ENCODE measurements at places on chromosomes 12 and 14.

DNA sequence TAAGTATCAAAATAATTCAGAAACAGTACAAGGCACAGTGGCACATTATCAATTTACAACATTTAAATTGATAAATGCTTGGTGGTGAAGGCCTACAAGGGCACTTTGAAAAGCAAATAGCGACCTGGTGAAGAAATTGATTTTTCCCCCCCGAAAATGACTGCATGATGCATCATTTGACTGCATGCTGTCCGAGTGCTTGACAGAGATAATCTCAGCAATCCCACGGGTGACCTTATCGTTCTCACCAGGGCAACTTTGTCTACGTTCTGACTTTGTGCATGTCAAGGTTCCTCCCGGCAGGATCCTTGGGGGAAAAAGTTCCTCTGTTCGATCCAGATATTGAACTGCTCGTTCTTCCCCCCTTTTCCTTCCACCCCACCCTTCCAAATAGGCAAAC, 384.8 kb downstream of the EGLN3 start:
- no peaks in the 10 kb centered on the region for H3K4me1 ChIP-seq
- no peak overlapping the region for H3K27ac ChIP-seq
- peaks cover 2% of the 10 kb centered on the region for H3K27me3 ChIP-seq
- no peaks in the 10 kb centered on the region for H3K36me3 ChIP-seq

- peaks cover 8% of the 10 kb centered on the region for H3K36me3 ChIP-seq
- DNase-seq: peak; percentile 48
- H3K27ac ChIP-seq: peak overlapping the region; percentile 88
- H3K27me3 ChIP-seq: peaks cover 6% of the 10 kb centered on the region
- peak overlapping the region; percentile 87 for H3K4me3 ChIP-seq
- H3K4me1 ChIP-seq: peaks cover 31% of the 10 kb centered on the region
Observed at GRCh38 chr14:22887260-22887989, 4.4 kb downstream of the REM2 start.

DNA sequence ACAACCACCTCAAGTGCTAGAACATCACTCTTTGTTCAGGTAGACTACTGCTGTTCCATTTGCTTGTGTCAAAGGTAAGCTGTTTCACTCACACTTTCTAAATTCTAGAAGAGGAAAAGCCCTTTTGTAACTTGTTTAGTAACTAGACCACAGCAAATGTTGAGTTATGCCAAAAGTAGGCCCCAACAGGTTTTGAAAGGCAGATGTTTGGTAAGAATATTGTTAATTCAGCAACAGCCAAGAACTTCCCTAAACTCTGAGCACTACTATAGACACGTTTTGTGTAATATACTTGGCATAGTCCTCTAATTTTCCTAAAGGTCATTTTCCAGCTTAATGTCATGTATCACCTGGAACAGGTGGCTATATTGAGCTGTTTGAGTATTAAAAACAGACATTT, 79.0 kb downstream of the DCAF5 start:
- H3K36me3 ChIP-seq: peaks cover 22% of the 10 kb centered on the region
- DNase-seq: no peak
- no peak overlapping the region for H3K27ac ChIP-seq
- no peak overlapping the region for H3K4me3 ChIP-seq
- H3K4me1 ChIP-seq: peaks cover 12% of the 10 kb centered on the region

- H3K4me3 ChIP-seq: no peak overlapping the region
- H3K27me3 ChIP-seq: no peaks in the 10 kb centered on the region
- no peak overlapping the region for H3K27ac ChIP-seq
- no peak for DNase-seq
Observed at GRCh38 chr14:64681796-64682710, 22.2 kb upstream of the PLEKHG3 start.

- no peak overlapping the region for H3K4me3 ChIP-seq
- no peaks in the 10 kb centered on the region for H3K4me1 ChIP-seq
- H3K27ac ChIP-seq: no peak overlapping the region
- no peak for DNase-seq
- H3K36me3 ChIP-seq: no peaks in the 10 kb centered on the region
Observed at GRCh38 chr14:81449114-81449513, 49.0 kb upstream of the STON2 start.

DNA sequence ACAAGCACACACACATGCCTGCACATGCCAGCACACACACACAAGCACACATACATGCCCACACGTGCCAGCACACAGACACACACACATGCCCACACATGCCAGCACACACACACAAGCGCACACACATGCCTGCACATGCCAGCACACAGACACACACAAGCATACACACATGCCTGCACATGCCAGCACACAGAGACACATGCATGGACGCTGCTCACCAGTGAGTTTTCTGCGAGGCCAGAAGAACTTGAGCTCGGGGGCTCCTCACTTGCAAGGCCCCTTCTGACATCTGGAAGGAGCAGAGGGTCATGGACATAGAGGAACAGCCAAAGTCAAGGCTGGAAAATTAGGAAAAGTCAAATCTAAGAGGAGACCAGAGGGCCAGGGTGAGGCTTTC, 61.2 kb upstream of the BCL11B start:
- H3K36me3 ChIP-seq: no peaks in the 10 kb centered on the region
- no peak overlapping the region for H3K27ac ChIP-seq
- H3K4me1 ChIP-seq: no peaks in the 10 kb centered on the region
- DNase-seq: no peak

GRCh38 chr12:101490286-101490920, 15.3 kb downstream of the SPIC start:
- H3K27me3 ChIP-seq: peaks cover 3% of the 10 kb centered on the region
- no peak overlapping the region for H3K4me3 ChIP-seq
- H3K27ac ChIP-seq: no peak overlapping the region
- no peak for DNase-seq
- no peaks in the 10 kb centered on the region for H3K36me3 ChIP-seq

- no peak for DNase-seq
- no peaks in the 10 kb centered on the region for H3K27me3 ChIP-seq
- H3K27ac ChIP-seq: no peak overlapping the region
- H3K4me1 ChIP-seq: no peaks in the 10 kb centered on the region
- H3K36me3 ChIP-seq: no peaks in the 10 kb centered on the region
Observed at GRCh38 chr12:65535946-65536345, 257.5 kb downstream of the MSRB3 start.

GRCh38 chr12:1126091-1126490, 135.1 kb downstream of the ERC1 start:
- H3K36me3 ChIP-seq: peaks cover 6% of the 10 kb centered on the region
- DNase-seq: no peak
- H3K27ac ChIP-seq: peak overlapping the region; percentile 59
- H3K27me3 ChIP-seq: no peaks in the 10 kb centered on the region
- H3K4me3 ChIP-seq: no peak overlapping the region

GRCh38 chr12:87405918-87406317, 623.3 kb downstream of the C12orf50 start:
- DNase-seq: no peak
- no peak overlapping the region for H3K4me3 ChIP-seq
- H3K27me3 ChIP-seq: no peaks in the 10 kb centered on the region
- H3K4me1 ChIP-seq: no peaks in the 10 kb centered on the region

DNA sequence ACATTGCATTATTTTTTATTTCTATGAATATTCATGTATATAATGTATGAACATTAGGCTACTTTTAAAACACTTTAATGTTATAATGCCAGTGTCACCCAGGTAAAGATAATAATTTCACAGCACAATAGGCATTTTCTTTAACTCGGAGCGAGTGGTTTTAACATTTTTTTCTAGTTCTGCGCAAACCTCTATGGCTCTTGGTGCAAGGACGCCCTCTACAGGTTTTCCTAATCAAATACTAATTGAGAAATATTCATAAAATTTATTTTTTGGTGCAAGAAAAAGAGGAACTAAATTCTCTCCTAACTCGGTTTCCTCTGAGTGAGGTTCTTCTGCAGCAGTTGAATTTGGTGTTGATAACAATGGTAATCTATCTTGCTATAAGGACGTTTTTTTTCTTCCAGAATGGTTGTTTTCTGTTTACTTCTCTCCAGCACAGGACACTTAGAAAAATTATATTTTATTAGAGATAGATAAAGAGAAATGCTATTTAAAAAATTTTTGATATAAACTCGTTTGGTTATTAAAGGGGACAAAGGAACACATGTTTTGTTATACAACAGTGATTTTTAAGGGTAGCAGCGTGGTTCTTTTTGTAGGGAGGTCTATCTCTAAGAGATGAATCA, 2.4 kb upstream of the WIF1 start:
- no peaks in the 10 kb centered on the region for H3K4me1 ChIP-seq
- no peak overlapping the region for H3K27ac ChIP-seq
- H3K4me3 ChIP-seq: no peak overlapping the region
- no peaks in the 10 kb centered on the region for H3K36me3 ChIP-seq

GRCh38 chr12:21992823-21993222, 51.6 kb upstream of the ABCC9 start:
- peaks cover 9% of the 10 kb centered on the region for H3K4me1 ChIP-seq
- peaks cover 2% of the 10 kb centered on the region for H3K27me3 ChIP-seq
- H3K36me3 ChIP-seq: no peaks in the 10 kb centered on the region

DNA sequence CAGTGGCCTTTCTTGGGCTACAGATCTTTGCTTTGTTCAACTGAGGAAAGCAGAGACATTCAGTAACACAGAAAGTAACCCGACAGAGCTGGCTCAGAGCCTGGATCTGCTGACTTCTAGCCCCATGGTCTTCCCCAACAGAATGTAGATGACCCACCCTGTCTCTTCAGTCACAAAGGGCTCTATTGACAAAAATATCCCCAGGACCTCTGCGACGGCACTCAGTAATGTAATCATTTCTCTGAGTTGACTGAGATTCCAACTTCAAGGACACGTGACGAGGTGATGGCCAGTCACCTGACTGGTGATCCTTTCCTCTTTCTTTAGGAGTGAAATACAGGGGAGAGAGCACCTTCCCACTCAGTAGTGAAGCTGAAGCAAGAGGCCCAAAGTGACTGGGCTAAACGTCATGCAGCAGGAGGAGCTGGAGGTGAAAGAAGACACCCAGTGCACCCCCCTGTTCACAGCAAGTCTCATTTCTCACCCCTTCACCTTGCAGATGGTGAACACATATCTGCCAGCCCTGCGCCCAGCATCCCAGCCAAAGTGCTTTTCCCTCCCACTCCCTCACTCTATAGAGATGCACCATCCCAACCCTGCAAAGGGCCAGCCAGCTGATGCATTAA, 179.2 kb upstream of the EGLN3 start:
- H3K4me3 ChIP-seq: no peak overlapping the region
- DNase-seq: no peak
- peaks cover 3% of the 10 kb centered on the region for H3K27me3 ChIP-seq
- H3K4me1 ChIP-seq: no peaks in the 10 kb centered on the region
- H3K36me3 ChIP-seq: no peaks in the 10 kb centered on the region

DNA sequence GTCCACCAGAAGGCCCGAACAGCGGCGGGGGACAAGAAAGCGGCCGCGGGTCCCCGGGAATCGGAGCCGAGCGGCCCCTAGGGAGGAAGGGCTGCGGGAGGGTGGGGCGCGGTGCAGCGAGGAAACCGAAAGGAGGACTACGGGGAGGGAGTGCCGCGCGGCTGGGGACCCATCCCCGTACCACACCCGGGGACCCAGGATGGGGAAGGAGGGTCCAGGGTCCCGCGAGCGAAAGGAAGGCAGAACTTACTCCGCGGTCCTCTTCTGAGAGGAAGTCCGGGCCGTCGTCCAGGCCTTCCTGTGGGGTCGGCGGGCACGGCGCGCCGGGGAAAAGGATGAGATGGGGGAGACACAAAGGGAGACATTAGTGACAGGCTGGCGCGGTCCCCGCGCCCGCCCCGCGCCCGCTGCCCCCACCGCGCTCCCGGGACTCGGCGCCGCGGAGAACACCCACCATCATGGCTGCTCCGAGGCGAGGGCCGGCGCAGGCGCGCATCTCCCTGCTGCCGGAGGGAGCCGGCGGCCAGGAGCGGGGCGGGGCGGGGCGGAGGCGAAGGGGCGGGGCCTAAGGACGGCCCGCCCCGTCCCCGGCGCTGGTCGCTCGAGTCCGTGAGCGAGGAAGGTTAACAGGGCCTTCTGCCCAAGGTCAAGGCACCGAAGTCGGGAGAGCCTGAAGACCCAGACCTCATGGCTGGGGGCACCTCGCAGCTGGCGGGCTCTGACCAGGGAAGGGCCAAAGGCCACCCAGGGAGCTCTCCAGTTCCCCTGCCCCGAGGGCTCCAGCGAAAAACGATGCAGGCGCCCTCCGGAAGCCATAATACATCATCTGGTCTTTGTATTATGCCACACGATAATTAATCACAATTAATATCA, at the start of gene SNX6:
TSS of gene SNX6 (minus strand) at position 492 of the 873 bp plus-strand sequence. CDS start at position 460, 32 bp downstream.
- H3K36me3 ChIP-seq: peaks cover 15% of the 10 kb centered on the region
- peak within 1 kb of the TSS; percentile 95 for H3K4me3 ChIP-seq
- DNase-seq: peak; percentile 76

DNA sequence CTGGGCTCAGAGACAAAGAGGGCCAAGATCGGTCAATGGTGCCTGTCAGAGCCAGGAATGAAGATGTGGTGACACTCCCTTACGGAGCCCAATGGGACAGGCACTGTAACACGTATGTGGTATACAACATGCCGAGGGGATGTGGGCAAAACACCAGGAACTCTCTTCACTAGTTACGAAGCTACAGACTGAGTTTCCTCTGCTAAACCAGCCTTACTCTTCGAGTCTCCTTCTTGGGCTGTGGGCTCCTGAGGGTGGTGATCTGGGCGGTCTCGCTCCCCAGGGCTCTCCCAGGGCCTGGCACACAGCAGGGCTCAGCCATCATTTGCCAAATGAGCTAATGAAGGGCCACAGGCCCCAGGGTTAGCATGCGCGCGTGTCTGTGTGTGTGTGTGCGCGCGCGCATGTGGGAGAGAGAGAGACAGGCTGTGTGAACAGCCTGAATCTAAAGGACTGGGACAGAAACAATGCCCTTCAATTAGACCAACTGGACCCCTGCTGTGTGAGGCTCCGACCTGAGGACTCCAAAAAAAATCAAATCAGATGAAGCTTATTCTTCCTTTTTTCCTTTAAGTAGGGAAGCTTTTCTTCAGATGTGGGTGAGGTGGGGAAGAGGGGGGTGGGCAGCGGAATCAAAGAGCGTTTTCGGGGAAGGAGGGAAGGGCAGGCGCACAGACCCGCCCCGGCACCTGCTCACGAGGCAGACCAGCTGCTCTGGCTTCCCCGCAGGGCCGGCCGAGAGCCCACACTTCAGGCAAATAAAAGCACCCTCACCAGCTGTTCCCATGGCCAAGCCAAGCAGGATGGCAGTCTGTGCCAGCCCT, 42.5 kb downstream of the CCDC88C start:
- no peaks in the 10 kb centered on the region for H3K27me3 ChIP-seq
- H3K36me3 ChIP-seq: peaks cover 11% of the 10 kb centered on the region
- peak overlapping the region; percentile 75 for H3K4me3 ChIP-seq
- no peak for DNase-seq

All from activated T-helper 1 cell treated with anti-CD3 and anti-CD28 coated beads, Interleukin-12 subunit alpha, Interleukin-12 subunit beta, Interleukin-2, Interleukin-4 antibody, amounts not matched to agents 30 ng/mL and 10 ng/mL and 1 ng/mL, durations not matched to agents 14 hours and 24 hours and 36 hours (primary cell).